ENCODE measurements at places on chromosomes 16 and 17.
A peak's percentile ranks its signal among the peaks of the same experiment; 100 is the strongest.

GRCh38 chr17:3535253-3535995 lies 22.2 kb downstream of the TRPV3 start:
- peak; percentile 23 for DNase-seq

DNA sequence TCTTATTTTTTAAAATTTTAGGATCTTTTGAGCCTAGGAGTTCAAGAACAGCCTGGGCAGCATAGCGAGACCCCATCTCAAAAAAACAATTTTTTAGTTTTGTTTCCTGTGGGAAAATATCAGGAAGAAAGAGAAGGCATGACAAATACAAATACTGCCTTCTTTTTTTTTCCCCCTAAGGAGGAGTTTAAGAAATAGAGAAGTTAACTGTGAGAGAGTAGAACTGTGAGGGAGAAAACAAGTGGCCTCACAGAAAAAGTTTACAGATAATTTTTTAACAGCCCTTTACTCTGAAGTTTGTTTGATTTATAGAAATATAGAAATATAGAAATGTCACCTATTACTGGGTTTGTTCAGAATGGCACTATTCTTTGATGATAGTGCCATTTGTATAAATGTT lies 21.1 kb downstream of the TTYH2 start:
- no peak for DNase-seq

DNA sequence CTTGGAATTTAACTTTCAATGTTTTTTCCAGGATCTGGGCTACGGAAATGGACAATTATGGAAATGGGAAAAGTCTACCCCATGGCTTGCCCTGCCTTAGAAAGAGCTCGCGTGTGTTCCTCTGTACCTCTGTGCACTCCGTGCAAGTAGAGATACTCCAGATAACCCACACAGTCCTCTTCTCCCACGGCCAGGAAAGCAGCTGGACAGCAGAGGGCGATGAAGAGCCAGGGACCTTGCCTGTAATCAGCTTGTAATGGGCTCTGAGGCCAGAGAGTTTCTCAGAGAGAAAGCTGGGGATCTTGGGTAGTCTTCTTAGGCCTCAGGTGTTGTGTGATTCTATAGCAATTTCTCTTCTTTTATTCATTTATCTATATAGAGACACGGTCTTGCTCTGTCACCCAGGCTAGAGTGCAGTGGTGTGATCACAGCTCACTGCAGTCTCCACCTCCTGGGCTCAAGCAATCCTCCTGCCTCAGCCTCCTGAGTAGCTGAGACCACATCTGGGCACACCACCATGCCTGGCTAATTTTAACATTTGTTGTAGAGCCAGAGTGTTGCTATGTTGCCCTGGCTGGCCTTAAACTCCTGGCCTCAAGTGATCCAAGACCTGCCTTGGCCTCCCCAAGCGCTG lies 2.4 kb upstream of the SOCS7 start:
- DNase-seq: peak; percentile 68

- DNase-seq: no peak
Observed at GRCh38 chr16:68345958-68346635, 35.3 kb downstream of the PRMT7 start.

- no peak for DNase-seq
Observed at GRCh38 chr17:77349976-77350830, 209.4 kb downstream of the SEC14L1 start.

DNA sequence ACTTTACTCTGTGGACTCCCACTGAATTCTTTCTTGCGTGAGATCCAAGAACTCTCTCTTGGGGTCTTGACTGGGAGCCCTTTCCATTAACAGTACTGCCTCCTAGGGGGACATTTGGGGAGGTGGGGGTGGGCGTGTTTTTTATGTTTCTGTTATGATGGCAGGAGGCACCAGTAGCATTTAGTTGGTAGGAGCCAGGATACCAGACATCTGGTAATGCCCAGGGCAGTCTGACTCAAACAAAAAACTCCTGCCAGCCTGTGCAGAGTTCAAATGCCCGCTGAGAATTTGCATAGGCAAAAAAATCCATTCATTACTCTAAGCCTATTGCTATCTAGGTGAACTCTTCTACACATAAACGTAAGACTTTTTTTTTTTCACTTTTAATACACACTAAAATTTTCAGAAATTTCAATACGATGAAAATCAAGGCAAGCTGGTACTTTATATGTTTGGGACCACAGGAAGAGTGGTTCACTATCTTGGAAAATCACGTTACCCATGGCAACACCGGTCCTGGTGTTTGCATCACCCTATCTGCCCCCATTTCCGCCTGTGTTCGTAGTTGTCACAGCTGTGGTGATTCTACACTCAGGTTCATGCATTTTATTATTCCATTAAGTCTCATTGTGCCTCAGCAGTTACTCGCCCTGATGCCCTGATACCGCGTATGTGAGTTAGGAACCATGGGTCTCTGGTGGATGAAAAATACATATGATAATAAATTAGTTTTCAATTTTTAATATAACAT lies 121.1 kb upstream of the XYLT1 start:
- DNase-seq: no peak

GRCh38 chr17:36859706-36860105 lies 77.6 kb upstream of the LHX1 start:
- DNase-seq: no peak

- no peak for DNase-seq
Observed at GRCh38 chr17:82033359-82034085, 2.0 kb downstream of the RAC3 start.

GRCh38 chr16:76488065-76488417 lies 210.8 kb downstream of the CNTNAP4 start:
- DNase-seq: no peak

DNA sequence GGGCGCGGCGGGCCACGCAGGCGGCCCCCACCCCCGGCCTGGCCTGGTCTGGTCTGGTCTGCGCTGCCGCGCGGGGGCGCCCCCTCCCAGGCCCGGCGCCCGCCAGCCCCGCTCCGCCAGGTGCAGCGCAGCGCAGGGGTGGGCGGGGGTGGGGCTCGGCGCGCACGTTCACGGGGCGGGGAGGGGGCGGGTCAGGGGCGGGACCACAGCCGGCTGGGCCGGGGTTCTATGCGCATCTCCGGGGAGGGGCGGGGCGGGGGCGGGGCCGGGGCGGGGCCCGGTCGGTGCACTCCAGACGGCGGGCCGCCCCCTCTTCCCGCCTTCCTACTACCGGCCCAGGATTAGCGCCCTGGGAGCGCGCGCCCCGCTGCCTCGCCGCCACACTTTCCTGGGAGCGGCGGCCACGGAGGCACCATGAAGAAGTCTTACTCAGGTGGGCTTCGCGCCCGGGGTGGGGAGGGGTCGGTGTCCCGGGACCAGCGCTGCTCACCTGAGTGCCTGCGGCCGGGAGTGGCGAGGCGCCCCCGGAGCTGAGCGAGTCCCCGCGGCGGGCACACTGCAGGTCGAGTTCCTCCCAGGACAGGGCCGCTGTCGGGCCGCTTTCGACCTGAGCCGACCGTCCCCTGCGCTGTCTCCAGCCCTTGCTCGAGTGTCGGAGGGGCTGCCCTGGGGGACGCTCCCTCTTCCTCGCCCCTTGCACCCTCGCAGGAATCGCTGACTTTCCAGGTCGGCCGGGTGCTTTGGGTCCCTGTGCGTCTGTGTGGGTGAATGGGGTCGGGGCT lies 140.5 kb downstream of the SEC14L1 start:
- peak; percentile 50 for DNase-seq

GRCh38 chr17:76988796-76989195 lies 120.6 kb downstream of the MGAT5B start:
- DNase-seq: no peak

DNA sequence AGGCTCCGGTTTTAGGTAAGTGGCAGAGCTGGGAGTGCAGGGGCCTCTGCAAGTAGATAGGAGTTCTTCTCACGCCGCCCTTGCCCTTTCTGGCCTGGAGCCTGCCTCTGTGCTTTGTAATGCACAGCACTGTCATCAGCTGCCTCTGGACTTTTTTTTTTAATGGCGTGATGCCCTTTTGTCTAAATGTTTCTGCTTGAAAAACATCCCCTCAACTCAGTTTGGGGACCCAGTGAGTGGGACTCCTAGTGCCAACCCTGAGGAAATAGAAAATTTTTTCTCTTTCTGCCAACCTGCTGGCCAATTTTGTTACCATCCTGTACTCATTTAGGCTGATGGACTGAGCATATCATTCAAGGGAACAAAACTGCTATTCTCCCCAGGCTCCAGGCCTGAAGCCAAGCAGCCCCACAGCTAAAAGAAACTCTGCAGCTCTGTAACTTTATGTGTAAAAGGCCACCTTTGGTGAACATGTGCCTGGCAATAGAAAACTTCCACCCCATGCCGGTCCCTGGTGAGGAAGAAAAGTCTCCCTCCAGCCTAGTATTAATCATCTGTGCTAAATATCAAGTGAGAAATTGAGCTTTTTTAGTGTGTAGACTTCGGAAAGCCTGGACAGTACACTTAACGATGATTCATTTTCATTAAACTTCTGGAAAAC lies 22.5 kb downstream of the SLC6A2 start:
- no peak for DNase-seq

- no peak for DNase-seq
Observed at GRCh38 chr17:65196617-65197016, 59.4 kb downstream of the RGS9 start.

- DNase-seq: no peak
Observed at GRCh38 chr17:50508573-50509460, 578 bp downstream of the MYCBPAP start.

DNA sequence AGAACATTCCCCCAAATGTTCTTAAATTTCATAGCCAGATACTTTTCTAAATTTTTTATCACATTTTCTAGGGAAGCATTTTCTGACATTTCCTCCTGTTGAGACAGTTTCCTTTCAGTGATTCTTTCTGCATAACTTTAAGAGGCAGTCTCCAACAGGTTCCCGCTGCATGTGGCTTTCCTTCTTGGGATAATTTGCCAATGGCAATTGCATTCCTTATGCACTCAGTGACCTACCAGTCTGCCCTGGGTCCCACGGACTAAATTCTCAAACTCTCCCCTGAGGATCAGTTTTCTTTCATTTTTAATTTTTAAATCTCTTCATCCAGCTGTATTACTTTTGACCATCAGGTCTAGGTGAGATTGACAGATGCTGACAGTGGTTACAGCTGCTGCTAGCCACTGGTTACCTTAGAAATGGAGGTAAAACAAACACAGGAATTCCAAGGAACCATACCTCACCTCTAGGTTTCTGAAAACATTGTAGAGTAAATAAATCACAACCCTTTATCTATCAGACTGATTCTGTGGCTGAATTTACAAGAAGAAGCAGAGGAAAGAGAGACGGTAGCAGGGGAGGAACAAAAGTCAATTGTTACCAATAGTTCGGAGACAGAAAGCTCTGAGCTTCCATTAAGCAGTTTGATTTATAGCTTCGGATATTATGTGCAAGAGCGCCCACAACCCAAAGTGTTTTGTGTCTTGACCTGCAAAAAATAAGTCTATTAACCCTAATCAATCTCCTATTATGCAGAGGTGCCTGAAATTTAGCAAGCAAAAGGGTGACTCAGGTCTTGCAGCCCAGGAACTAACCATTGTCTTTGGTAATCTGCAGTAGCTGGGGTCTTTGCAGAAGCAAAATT lies 216.0 kb downstream of the PMP22 start:
- no peak for DNase-seq

GRCh38 chr16:27461483-27462171 lies 59.7 kb downstream of the IL21R start:
- DNase-seq: no peak

DNA sequence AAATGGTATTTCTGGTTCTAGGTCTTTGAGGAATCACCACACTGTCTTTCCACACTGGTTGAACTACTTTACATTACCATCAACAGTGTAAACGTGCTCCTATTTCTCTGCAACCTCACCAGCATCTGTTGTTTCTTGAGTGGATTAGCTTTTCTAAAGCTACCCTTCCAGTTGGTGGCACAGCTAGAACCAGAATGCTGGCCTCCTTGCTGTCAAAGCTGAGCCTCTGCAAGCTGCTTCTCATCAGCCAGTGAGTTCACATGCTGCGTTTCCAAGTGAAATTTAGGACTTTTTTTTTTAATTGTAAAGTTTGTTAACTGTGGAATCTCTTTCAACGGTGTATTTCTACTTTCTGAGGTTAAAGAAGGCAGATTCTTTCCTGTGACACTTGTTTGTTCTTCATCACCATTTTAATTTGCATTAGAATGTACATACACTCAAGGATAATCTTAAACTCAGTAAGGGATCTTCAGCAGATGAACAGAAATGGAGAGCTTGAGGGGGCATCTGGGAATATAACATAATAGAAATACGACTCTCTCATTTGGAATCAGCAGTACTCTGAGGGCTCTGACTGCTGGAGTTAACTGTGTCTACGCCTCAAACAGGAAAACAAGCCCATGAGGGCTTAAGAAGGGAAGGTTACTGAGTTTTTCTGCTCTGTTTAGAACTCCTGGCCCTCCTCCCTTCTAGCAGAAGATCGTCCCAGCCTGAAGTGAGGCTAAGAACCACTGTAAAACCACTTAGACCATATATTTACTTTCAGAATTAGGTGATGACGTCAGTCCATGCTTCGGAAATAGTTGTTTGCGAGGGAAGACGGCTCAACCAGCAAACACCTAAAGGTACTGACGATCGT lies 148.4 kb upstream of the FAM20A start:
- no peak for DNase-seq

DNA sequence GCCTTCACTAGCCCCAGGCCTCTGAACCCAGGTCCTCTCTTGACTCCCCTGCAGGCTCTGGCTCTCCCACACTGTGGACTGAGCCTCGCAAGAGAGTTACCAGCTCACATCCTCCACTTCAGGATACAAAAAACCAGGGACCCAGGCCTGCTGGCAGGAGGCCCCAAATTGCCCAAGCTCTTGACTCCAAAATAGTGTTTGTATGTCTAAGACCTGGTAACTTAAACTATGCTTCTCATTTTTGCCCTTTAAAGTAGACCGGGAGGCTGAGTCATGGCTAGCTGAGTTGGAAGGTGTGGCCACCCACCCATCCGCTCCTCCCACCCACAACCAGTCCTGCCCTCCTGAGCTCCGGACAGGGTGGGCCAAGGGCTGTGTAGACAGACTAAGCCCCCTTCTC lies 250.0 kb downstream of the SOX9 start:
- no peak for DNase-seq

- DNase-seq: no peak
Observed at GRCh38 chr17:8953156-8953885, 12.2 kb downstream of the PIK3R5 start.

DNA sequence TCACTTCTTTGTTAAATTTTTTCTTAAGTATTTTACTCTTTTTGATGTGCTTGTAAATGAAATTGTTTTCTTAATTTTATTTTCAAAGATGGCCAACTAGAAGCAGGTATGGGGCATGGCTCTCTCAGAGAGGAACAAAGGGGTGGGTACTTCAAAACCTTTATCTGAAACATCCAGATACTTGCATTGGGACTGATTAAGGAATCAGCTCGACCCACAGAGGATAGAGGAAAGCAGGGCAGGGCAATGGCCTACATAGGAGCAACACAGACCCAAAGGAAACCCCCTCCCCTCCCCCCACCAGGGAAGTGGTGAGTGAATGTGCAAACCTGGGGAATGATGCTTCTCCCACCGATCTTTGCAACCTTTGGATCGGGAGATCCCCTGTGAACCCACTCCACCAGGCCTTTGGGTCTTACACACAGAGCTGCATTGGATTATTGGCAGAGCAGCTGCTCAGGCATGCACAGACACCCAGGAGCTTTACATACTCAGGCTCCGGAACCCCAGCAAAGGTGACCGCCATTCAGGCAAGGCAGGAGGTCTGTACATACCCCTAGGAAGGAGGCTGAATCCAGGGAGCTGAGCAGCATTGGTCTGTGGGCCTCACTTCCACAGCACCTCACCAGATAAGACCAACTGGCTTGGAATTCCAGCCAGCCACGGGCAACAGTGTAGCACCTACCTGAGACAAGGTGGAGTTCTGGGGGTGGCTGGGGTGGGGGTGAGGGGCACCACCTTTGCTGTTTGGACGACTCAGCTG lies 3.0 kb upstream of the CCR7 start:
- DNase-seq: no peak

GRCh38 chr16:85426806-85427205 lies 186.3 kb upstream of the GSE1 start:
- no peak for DNase-seq

GRCh38 chr17:39756380-39757079 lies 18.8 kb downstream of the GRB7 start:
- DNase-seq: no peak
